ENCODE measurements at places on chromosomes 3 and 15. TPM values are rescaled to one million over a fixed set of nuclear protein-coding genes. Genes with fewer than 3 reads are reported as not detected.

DNA sequence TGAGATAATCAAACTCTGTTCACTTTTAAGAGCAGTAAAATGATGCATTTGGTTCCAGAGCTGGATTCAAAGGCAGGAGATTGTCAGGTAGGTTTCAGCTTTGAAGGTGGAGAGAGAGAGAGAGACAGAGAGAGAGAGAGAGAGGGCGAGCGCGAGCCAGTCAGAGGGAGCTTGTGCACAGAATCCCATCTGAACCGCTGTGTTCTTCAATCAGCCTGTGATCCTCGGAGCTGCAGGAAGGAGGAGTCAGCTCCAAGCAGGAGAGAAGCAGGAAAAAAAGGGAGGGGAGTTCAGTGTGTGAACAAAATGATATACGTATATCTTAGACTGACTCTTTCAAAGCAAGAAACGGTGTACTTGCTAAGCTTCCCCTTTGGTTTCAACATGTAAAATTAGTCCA is at the start of gene GPR149:
Gene GPR149, minus strand, starts transcription at position 177 of the 400 bp plus-strand sequence. CDS start 575 bp downstream, outside the sequence.
- DNase-seq, result no peak

DNA sequence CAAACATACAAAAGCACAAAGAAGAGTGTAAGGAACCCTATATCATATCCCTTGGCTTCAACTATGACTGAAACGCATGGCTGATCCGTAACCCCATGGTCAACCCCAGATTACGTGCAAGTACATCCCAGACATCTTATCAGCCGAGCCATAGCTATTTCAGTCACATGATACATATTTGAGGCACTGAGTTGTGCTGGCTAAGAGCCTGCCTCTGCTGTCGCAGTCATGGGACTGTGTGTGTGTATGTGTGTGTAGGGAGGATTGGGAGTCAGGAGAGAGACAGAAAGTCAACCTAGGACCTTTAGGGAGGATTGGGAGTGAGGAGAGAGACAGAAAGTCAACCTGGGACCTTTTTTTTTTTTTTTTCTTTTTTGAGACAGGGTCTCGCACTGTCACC is 8.4 kb downstream of the ST6GAL1 start:
- DNase-seq, result no peak

- DNase-seq, result no peak
Observed at GRCh38 chr15:24269166-24269571, 406.4 kb upstream of the NPAP1 start.

DNA sequence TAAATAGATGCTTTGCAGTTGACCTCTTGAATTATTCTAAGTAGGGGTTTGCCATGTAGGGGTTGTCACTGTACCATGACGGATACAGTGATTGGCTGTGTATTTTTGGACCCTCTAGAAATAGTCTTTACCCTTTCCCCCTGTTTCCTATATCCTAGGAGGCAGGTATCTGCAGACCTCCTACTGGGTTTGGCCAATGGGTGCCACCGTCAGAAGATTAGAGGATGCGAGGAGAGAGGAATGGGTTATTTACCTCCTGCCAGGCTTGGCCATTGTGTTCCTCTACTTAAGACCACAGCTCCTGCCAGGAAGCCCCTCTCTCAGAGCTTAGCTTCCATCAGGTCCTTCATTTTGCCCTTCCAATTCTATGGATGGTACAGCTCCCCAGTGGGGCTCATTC is 40.2 kb upstream of the CLRN1 start:
- DNase-seq, result no peak

GRCh38 chr3:184805351-184806038 is 6.5 kb upstream of the VPS8 start:
- DNase-seq, result no peak

DNA sequence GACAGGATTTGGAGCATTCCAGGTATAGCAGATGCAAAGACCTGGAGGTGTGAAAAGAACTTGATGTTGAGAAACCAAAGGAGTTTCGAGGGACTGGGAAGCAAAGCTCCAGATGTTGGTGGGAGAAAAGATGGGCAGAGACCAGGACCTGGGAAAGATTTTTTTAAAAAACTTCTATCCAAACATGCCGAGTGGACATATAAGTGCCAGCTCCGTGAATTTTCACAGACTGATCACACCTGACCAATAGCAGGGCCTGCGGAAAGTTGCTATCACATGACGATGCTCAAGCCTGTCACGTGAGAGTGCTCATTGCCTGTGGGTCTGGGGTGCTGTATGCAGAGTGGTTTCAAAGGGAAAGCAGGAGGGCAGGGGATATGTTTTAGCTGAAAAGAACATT is 19.9 kb downstream of the SMAD6 start:
- no peak for DNase-seq

DNA sequence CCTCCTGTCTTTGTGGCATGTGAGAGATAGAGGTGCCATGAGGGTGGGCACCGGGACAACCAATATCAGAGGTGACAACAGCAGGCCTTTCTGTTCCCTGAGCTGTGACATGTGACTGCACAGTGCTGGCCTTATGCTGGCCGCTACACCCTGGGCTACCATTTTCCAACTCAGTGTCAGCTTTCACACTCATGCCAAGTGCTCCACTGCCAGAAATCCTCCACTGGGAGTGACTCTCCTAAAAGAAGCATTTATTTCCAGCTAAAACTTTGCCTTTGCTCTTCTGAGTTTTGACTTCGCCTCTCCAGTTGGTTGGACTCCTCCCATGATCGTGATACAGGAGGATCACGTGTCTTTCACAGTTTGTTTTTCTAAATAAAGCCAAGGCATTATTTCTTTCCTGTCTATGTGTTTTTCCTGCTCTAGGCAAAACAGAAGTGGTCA is 31.4 kb downstream of the CA12 start:
- DNase-seq, result peak; percentile 80

GRCh38 chr15:64807051-64807749 is 18.2 kb downstream of the PIF1 start:
- no peak for DNase-seq

DNA sequence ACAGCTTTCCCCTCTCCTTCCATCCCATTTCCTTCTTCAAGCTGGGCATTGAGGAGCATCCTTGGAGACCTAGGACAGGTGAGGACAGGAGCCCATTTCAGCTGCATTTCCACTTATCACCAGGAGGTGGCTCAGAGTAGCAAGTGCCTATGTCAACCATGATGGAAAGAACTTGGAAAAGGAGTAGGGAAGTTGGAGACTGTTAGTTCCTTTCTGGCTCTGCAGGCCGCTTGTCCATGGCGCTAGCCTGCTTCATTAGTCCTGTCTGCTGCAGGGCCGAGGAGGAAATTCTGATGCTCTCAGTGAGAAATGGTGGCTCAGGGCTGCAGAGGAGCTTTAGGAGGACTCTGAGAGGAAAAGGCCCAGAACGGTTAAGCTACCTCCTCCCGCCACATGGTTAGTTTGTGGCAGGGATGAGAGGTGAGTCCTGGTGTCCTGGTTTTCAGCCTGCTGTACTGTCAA is 7.0 kb upstream of the CD276 start:
- peak; percentile 74 for DNase-seq

- DNase-seq, result no peak
Observed at GRCh38 chr15:50259276-50259675, 6.2 kb downstream of the HDC start.

GRCh38 chr3:67923796-67924195 is 269.4 kb upstream of the SUCLG2 start:
- no peak for DNase-seq

The LRRIQ4 gene
- 0.13 TPM for polyA plus RNA-seq

The FGF12 gene
- 1.6 TPM for polyA plus RNA-seq

The FAM81A gene
- polyA plus RNA-seq, result 1.4 TPM

The FSIP1 gene
- 0.47 TPM for polyA plus RNA-seq

The EIF5A2 gene
- polyA plus RNA-seq, result 3.1 TPM

The CISH gene
- 12.0 TPM for polyA plus RNA-seq

The NAALADL2 gene
- polyA plus RNA-seq, result 5.9 TPM

Data from forelimb muscle (tissue), 1 donor.